ENCODE measurements at places on chromosomes 12 and 14. TPM values are rescaled to one million over a fixed set of nuclear protein-coding genes. Genes with fewer than 3 reads are reported as not detected.

- DNase-seq = no peak
Measured at GRCh38 chr14:88904864-88905263, 80.4 kb downstream of the TTC8 start.

- DNase-seq = no peak
Measured at GRCh38 chr12:127275416-127275815, 991.6 kb upstream of the TMEM132C start.

OR6C2 gene
- not detected for polyA plus RNA-seq

SPIC gene
- not detected for polyA plus RNA-seq

- no peak for DNase-seq
Measured at GRCh38 chr12:6780573-6780972, 8.3 kb downstream of the LAG3 start.

- DNase-seq = no peak
Measured at GRCh38 chr14:73717266-73717665, 3.1 kb upstream of the PNMA1 start.

RASAL1 gene
- polyA plus RNA-seq = 11.4 TPM

GRCh38 chr14:30221546-30221945 is 293.9 kb upstream of the PRKD1 start:
- no peak for DNase-seq

- no peak for DNase-seq
Measured at GRCh38 chr12:81207173-81207572, 129.3 kb downstream of the ACSS3 start.

DNA sequence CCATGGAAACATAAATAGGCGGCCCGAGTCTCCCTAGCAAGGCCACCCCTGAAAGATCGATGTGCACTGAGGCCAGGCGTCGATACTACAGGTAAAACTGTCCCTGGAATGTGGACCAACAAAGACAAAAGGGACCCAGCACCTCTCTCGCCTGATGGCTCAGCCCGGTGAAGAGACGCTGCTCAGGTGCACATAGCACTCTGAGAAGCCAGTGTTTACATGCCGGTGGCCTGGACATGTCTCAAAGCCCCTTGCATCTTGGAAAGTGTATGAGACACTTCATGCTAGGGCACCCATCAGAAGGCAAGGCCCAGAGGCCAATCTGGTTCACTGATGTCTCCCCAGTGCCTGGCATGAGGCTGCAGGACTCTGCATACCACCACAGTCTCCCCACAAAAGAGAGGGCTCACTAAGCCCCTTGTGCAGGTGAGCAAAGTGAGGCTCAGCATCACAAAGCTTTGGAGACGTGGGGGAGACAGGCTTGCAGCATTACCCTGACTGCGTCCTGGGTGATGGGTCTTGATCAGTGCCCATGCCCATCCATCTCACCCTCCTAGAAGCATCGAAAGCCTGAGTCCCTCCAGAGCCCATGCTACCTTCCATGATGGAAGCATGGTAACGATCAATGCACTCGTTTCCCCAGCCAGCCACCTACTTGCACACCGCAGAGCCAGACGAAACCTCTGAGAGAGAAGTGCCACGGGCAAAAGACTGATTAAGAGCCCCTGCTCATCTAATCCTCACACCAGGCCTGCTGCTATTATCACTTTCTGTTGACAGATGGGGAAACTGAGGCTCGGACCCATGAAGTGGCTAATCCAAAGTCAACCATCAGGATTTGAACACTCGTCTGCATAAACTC is 16.1 kb downstream of the BCL11B start:
- DNase-seq = no peak

GRCh38 chr12:29672580-29672979 is 111.2 kb downstream of the TMTC1 start:
- no peak for DNase-seq

DNA sequence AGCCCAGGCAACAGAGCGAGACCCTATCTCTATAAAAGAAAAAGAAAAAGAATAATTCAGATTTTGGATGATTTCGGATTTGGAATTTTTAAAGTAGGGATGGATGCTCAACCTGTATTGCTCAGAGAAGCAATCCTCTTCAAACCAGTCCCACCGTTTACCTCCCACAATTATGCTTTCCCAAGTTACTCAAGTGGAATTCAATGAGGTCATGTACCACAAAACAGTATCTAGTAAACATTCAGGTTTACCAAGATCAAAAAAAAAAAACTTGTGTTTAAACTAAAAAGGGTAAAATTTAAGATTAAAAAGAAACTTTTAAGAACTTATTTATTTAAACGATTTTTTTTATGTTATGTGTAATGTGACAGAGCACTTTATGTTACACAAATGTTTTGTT is 2.5 kb downstream of the KDM5A start:
- DNase-seq = no peak

DNA sequence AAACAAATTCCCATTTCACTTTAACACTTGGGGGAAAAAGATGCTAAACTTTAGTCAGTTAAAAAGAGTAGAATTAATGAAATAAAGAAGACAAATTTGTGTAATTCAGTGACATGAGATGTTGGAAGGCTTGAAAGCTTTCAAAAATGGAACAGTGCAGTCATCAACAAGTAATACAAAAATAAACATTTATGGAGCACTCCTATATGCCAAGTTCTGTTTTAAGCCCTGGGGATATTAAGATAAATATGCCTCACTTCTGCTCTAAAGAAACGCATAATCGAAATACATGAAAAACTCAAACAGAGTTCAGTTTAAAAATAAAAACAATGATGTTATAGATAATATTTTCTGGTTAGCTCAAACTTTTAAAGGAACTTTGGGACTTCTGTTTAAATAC is 93.0 kb downstream of the KCNH5 start:
- DNase-seq = no peak

DNA sequence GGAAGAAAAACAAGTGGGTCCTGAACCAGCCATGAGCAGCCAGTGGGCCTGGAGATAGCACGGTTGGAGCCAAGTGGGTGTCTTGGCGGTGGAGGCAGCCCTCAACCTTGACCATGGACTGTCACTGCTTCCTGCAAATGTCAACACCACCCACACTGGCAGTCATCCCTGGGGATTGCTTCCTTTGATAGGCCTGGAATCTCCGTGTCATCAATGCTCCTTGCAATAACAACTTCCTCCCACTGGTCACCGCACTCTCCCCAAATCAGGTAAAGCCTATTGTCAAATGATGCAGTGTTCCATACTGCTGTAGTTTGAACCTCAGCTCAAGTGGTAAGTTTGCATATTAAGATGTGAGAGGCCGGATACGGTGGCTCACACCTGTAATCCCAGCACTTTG is 129.1 kb downstream of the NTF3 start:
- DNase-seq = no peak

FLVCR2 gene
- 5.4 TPM for polyA plus RNA-seq

GRCh38 chr12:124827588-124828184 is 36.0 kb downstream of the SCARB1 start:
- DNase-seq = no peak

KRT6A gene
- polyA plus RNA-seq = 0.10 TPM

DNA sequence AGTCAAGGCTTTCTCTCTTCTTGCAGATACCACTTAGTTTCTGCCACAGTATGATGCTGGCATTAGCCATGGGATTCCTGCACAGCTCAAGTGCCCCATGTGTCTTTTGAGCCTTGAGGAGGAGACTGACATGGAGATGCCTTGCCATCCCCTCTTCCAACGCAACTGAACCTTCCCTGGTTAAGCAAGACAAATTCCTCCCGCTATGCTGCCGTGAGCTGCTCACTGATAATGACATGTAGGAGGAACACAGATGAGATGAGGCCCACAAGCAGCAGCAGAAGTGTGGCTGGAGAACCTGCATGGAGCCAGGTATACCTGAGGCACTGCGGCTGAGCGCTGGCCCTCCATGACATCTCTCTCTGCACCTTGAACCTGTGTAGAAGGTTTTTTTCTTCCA is 15.4 kb upstream of the PPP1R1A start:
- no peak for DNase-seq

DNA sequence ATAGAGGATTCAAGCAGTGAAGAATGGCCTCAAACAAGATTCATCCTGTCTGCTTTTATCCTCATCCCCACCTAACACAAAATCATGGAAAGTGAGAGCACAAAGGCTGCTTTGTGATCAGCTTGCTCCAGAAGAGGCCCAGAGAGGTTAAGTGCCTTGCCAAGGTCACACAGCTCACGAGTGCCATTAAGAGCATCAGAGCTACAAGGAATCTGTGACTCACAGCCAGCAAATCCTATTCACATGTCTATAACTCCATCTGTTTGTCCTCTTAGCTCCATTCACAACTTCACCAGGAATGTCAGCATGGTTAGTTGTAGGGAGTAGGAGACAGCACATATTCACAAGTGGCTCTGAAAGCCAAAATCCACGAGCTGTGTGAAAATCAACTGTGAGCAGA is 79.8 kb downstream of the TTC9 start:
- no peak for DNase-seq

HOXC6 gene
- 28.5 TPM for polyA plus RNA-seq

GRCh38 chr12:89517720-89518119 is 6.9 kb downstream of the GALNT4 start:
- DNase-seq = no peak

GRCh38 chr12:21751517-21751916 is 23.0 kb downstream of the KCNJ8 start:
- peak; percentile 85 for DNase-seq

DNA sequence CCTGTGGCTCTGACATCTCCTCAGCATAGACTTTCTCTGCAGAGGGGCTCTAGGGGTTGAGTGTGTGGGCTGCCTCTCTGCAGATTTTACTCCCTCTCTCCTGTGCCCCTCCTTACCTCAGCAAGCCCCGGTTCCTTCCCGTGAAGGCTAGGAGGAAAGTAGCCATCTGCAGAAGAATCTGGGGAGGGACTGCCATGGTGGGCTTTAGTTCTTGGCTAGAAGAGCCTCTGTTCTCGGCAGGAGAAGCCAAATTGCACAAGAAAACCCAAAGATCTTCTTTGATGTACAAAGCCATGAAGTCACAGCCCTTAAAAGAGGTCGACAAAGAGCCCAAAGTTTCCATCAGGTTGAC is 23.5 kb downstream of the CKAP4 start:
- no peak for DNase-seq

- DNase-seq = no peak
Measured at GRCh38 chr12:132268674-132269073, 60.7 kb downstream of the GALNT9 start.

- DNase-seq = no peak
Measured at GRCh38 chr12:97564236-97564635, 101.6 kb downstream of the RMST start.

GRCh38 chr14:65414961-65415589 is 2.5 kb downstream of the FUT8 start:
- DNase-seq = no peak

GRCh38 chr12:31732926-31733548 is 4.2 kb upstream of the AMN1 start:
- no peak for DNase-seq

DNA sequence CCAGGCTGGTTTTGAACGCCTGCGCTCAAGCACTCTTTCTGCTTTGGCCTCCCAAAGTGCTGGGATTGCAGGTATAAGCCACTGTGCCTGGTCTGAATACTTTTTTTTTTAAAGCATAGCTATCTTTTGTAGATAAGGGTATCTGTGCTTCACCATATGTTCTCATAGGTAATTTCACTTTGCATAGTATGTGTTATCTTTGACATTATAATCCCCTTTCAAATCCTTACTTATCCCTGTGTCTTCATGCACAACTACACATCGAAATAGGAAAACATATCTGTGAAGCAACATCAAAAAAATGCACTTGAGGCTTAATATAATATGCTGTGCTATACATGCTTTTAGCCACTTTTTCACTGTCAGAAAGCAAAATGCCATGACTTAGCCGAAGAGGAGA is 94.1 kb downstream of the SLC35F4 start:
- DNase-seq = no peak

DNA sequence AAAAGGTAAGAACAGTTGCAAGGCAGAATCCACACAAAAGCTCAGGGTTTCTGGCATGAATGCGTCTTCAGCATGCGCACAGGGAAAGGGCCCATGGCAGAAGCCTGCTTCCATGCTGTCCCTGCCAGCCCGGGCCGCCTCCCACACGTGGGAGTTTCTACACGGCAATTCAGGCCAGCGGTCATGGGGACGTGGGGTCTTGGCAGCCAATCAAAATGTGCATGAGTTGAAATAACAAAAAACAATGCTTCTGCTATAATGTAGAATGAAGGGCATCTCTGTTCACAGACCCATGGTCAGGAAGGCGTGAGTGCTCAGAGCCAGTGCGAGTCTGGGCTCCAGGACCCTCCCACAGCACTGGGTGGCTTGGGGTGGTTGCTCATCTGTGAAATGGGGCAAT is 28.6 kb downstream of the AMN start:
- no peak for DNase-seq

DNA sequence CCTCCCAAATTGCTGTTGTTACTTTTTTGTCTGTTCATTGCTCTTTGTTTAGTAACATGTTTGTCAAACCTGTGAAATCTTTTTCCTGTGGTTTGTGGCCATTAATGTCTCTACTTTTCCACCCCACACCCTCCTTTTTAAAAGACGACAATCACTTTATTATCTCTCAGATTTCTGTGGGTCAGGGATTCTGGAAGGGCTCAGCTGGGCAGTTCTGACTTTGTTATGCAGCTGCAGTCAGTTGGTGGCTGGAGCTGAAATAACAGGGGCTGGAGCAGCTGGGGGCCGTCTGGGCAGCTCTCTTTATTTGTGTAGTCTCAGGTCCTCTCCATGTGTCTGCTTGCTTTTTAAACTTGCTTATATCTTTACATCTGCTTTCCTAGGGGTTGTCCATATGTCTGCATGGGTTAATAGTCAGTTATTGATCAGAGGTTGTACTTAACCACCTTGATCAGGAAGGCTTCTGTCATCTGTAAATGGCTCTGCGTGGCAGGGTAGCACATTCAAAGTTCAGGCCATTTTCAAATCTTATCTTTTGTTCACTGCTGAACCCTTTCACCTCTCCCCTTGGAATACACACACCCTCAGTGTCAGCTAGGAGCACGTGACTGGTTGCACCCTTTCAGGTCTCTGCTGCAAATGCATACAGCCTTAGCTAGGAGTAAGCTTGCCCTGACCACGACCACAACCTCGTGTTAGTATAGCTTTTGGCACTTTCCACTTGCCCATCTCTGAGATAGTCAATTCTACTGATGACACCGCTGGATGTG is 27.9 kb downstream of the BORCS5 start:
- no peak for DNase-seq

TAS2R10 gene
- 1.1 TPM for polyA plus RNA-seq

MYF6 gene
- polyA plus RNA-seq = not detected

GRCh38 chr12:104534162-104534856 is 77.6 kb downstream of the CHST11 start:
- DNase-seq = no peak

GRCh38 chr14:72275242-72275641 is 343.0 kb downstream of the RGS6 start:
- no peak for DNase-seq
